Stimulated activated memory B cell treated with anti-CD40 and anti-IgM and Interleukin-4, amounts not matched to agents 10 μg/mL and 1 μg/mL and 100 μg/mL, for 72 hours (primary cell): ENCODE measurements at places on chromosomes 3 and 15.

- no peak for ATAC-seq
These were observed 97.5 kb downstream of the TCF12 start for GRCh38 chr15:57015897-57016296.

- no peak for ATAC-seq
These were observed 44.6 kb downstream of the BDH1 start for GRCh38 chr3:197511130-197511529.

GRCh38 chr15:67144609-67145311, 79.4 kb downstream of the SMAD3 start:
- ATAC-seq, result no peak

GRCh38 chr15:61037031-61037430, 192.1 kb downstream of the RORA start:
- ATAC-seq, result no peak

GRCh38 chr15:68816158-68816557, 4.5 kb downstream of the ANP32A start:
- ATAC-seq, result no peak

DNA sequence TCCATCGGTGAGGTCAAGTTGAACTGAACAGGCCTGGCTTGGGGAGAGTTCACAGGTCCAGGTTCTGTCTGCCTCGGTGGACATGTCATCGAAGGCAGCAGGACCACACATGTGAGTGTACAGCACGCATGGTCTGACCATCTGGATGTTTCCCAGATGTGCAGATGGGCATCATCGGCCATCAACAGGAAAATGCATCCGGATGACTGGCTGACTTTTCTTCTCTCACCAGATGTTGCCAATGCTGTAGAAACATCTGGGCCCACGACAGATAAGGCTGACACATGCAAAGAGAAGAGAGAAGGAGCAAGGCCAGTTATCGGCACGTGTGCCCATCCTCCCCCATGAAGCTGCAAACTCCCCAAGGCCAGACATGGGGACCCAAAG, 45.1 kb downstream of the NOX5 start:
- ATAC-seq, result no peak

GRCh38 chr3:168269001-168269400, 173.3 kb upstream of the GOLIM4 start:
- ATAC-seq, result no peak

- ATAC-seq, result no peak
These were observed 16.6 kb downstream of the ACAD9 start for GRCh38 chr3:128895843-128896697.

- no peak for ATAC-seq
These were observed 70.8 kb upstream of the POMGNT2 start for GRCh38 chr3:43176666-43177065.

DNA sequence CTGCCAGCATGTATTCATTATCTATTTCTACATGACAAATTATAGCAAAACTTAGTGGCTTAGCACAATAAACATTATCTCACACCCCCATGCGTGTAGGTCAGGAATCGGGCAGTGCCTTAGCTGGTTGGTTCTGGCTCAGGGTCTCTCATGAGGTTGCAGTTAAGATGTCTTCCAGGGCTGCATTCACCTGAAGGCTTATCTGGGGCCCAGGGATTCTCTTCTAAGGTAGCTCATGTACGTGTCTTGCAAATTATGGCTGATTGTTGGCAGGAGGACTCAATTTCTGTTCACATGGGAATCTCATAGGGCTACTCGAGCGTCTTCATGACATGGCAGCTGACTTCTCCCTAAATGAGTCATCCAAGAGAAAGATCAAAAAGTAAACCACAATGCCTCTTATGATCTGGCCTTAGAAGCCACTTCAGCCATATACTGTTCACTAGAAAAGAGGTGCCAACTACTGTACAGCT, 42.9 kb upstream of the TSC22D2 start:
- peak; percentile 86 for ATAC-seq

DNA sequence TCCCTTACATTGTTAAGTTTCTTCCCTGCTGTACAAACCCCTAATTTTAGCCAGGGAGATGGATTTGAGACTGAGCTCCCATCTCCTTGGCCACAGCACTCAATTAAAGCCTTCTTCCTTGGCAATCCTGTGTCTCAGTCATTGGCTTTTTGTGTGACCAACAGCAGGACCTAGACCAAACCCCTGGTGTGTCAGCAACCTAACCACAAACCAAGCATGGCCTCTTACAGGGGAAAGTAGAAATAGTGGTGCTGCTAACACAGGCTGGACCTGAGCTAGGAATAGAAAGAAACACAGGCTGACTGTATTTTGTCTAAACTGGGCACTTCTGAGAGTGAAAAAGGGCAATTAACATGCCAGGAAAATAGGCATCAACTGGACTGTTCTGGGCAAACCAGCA, 37.9 kb downstream of the PPCDC start:
- ATAC-seq, result peak; percentile 69

DNA sequence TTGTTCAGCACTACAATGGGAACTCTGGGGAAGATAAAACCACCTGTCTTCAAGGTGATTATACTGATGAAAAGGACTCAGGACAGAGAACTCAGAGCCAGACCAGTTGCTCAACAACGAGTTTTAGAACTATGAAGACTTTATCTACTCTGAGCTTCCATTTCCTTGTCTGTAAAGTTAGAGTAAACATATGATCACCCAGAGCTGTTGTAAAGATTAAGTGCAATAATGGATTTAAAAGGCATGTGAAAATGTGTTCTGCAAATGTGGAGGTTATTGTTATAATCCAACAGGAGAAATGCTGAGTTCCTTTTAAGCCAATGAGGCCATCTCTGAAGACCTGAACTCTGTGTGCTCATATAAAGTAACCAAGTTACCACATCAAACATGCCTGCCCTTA, 139.7 kb upstream of the CMC1 start:
- ATAC-seq, result no peak

GRCh38 chr3:121781611-121782010, 32.1 kb upstream of the GOLGB1 start:
- no peak for ATAC-seq

GRCh38 chr3:55285156-55285555, 201.9 kb downstream of the WNT5A start:
- no peak for ATAC-seq

GRCh38 chr15:62264196-62264595, 99.1 kb upstream of the C2CD4B start:
- ATAC-seq, result no peak

DNA sequence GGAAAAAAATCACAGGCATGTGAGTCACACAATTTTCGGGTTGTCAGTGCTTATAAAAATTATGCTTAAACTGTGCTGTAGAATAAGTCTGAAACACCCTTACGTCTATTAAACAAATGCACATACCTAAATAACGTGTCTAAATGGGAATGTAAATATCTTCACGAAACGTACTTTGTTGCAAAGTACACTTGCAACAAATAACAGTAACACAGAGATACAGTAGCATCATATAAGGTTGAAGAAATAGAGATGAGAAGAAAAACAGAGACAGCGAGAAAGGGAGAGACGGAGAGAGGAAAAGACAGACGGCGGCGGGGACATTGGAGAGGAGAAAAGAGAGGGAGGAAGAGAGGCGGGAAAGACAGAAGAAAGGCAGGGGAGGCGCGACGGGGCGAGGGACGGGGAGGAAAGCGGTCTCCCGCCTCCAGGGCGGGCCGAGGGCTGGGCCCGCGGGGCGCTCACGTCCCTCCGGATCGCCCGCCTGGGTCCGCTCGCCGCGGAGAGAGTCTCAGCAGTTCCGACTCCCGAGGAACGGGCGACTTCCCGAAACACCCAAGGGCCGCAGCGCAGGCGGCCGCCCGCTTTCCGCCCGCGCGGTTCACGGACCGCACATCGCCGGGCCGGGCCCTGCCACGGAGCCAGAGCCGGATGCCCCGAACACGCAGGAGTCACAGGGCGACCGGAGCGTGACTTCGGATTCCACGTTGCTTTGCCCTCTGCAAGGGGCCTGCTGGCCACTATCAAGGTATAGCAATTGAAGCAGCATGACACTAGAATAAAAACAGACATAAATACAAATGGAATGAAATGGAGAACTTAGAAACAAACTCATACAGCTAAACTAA, 153.4 kb downstream of the LMLN start:
- no peak for ATAC-seq

- no peak for ATAC-seq
These were observed 241.6 kb downstream of the KCNMB2 start for GRCh38 chr3:178777718-178778411.

GRCh38 chr3:37726525-37727290, 135.0 kb upstream of the CTDSPL start:
- ATAC-seq, result no peak

- ATAC-seq, result no peak
These were observed 12.6 kb upstream of the SLMAP start for GRCh38 chr3:57743496-57743895.

DNA sequence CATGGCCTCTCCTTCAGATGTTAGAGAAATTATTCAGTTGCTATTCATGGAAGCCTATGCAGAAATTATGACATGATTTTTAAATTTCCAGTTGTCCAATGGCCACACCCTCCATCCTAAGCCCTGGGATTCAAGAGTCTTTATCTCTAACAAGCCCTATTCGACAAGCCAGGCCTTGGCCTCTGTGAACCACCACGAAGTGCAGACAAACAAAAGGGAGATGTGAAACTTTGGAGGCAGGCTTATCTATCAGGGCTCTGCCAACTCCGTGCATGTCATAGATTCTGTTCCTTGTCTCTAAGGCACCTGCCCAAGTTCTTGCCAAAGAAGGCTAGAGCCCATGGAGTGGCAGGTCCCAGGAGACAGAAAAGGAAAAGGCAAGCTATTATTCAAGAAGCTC, 212.4 kb upstream of the ADAMTS9 start:
- ATAC-seq, result no peak

- no peak for ATAC-seq
These were observed 46.4 kb upstream of the IQSEC1 start for GRCh38 chr3:13119471-13120220.

GRCh38 chr3:117128133-117128532, 418.6 kb downstream of the TUSC7 start:
- no peak for ATAC-seq

GRCh38 chr15:56820333-56820732, 87.0 kb upstream of the ZNF280D start:
- peak; percentile 64 for ATAC-seq

DNA sequence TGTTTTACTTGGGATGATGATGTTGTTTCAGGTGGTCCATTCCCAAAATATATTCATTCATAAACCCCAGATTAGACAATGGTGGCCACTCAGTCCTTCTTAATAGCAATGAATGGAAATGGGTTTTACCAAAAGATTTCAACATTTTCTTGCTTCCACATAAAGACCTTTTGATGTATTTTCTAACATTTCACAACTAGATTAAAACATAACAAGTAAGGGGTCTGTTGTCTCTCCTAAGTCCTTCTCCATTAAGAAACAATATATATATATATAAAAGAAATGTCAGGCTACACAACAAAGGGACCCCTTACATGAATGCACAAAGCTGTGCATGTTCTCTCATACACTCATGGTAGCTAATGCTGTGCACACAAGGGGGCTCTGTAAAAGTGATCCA, 176.4 kb downstream of the ANXA2 start:
- ATAC-seq, result no peak

- no peak for ATAC-seq
These were observed 366.8 kb upstream of the ZNF385D start for GRCh38 chr3:22117751-22118346.

- ATAC-seq, result no peak
These were observed 294.3 kb upstream of the GBE1 start for GRCh38 chr3:82055792-82056191.

GRCh38 chr3:156685198-156685597, 10.8 kb downstream of the TIPARP start:
- ATAC-seq, result no peak

DNA sequence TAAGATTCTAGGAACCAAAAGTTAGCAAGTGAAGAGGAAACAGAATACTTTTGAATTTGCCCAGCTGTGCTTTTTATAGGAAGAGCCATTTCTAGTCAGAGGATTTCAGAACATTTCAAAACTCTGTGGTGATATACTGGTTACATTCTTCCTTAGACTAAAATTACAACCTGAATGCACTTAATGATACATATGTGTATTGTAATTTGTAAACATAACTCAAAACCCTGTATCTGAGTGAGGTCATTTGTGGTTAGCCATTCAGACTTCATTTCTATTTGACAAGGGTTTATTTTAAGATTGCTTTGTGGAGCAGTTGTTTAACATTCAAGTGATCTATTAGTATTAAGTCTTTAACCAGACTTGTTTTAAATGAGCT, 59.4 kb upstream of the TRIM71 start:
- no peak for ATAC-seq

GRCh38 chr3:28226020-28226419, 15.4 kb upstream of the CMC1 start:
- no peak for ATAC-seq

- ATAC-seq, result no peak
These were observed 50.6 kb downstream of the CMTM6 start for GRCh38 chr3:32452009-32452408.

GRCh38 chr3:186871403-186871924, 29.0 kb downstream of the ADIPOQ start:
- ATAC-seq, result no peak

DNA sequence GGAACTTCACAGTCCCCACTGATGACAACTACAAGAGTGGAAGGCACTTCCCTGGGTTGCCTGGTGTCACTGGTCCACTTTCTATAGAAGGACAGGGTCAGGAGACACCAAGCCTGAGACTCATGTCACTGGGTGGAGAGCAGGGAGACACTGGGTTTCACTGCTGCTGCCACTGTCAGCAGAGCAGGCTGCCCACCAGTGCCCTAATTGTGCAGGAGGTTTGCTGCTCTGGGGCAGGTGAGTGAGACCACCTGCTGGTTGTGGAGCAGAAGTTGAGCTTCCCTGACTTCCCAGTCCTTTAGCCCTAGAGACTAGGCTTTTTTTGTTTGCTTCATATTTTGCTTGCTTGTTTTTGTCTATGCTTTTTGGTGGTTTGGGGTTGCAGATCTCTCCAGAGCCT, 528.4 kb upstream of the RGMA start:
- no peak for ATAC-seq

- ATAC-seq, result no peak
These were observed 340.3 kb downstream of the SLC9A9 start for GRCh38 chr3:143507735-143508580.

DNA sequence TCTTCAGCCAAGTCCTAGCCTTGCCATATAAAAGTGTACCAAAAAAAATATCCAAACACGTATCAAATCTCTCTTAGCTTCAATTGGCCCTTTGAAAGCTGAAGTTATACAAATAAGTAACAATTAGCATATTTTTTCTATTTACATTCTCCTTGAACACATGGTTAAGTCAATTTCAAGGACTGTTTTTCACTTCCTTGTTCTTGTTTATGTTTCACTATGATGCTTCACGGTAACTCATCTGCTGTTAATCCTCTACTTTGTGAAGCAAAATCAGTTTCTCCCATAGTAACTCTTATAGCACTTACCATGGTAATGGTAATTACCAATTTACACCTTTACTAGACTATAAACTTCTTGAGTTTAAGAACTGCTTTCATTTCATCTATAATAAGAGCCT, 10.6 kb upstream of the SPRED1 start:
- ATAC-seq, result peak; percentile 59

- ATAC-seq, result no peak
These were observed 73.4 kb downstream of the SCN5A start for GRCh38 chr3:38576131-38576525.
